ENCODE measurements at places on chromosomes 3 and 15. TPM values are rescaled to one million over a fixed set of nuclear protein-coding genes. Genes with fewer than 3 reads are reported as not detected.

DNA sequence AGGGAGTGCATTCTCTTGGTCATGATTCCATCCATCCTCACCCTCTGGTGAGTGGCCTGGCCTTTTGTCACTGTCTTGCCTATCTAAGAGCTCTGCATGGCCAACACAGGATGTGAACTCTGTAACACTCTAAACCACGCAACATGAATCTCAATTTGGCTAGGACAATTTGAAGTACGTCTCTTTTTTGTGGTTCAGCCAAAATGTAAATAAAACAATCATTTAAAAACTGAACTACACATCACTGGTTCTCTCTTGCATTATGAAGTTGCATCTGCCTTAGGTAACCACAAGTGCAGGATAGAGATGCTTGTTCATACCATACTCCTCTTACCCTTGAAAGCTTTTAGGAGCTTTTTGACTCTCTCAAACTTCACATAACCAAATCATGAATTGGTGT, 27.3 kb downstream of the CCR3 start:
- DNase-seq = no peak

GRCh38 chr3:127339928-127340861, 52.3 kb upstream of the PRR20G start:
- no peak for DNase-seq

- DNase-seq = no peak
Observed at GRCh38 chr3:75193797-75194196, 470.3 kb upstream of the FRG2C start.

- no peak for DNase-seq
Observed at GRCh38 chr15:78363381-78363734, 23.2 kb downstream of the CRABP1 start.

DNA sequence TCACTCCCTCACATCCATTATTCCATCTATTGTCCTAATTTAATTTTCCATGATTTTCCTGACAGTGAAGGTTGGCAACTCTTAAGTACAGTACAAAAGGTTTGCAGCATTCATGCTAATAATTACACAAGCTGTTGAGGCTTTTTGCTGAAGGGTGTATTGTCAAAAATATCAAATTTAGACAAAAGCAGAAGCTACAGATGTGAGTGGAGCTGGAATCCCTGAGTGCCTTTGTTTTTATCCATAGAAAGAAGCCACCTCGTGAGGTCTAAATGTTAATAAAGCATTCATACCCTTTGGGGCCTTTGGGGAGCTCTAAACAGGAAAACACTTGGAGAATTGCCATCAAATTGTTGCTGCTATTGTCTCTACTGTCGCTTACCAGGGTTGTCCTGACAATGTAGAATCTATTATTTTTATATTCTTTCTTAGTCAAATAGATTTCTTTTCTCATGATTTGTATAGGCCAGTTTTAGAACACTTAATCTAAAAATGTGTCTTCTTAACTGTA, 185.8 kb upstream of the ROBO1 start:
- no peak for DNase-seq

The ZNF620 gene
- total RNA-seq = 2.9 TPM
